ENCODE measurements at places on chromosomes 2 and 18.

DNA sequence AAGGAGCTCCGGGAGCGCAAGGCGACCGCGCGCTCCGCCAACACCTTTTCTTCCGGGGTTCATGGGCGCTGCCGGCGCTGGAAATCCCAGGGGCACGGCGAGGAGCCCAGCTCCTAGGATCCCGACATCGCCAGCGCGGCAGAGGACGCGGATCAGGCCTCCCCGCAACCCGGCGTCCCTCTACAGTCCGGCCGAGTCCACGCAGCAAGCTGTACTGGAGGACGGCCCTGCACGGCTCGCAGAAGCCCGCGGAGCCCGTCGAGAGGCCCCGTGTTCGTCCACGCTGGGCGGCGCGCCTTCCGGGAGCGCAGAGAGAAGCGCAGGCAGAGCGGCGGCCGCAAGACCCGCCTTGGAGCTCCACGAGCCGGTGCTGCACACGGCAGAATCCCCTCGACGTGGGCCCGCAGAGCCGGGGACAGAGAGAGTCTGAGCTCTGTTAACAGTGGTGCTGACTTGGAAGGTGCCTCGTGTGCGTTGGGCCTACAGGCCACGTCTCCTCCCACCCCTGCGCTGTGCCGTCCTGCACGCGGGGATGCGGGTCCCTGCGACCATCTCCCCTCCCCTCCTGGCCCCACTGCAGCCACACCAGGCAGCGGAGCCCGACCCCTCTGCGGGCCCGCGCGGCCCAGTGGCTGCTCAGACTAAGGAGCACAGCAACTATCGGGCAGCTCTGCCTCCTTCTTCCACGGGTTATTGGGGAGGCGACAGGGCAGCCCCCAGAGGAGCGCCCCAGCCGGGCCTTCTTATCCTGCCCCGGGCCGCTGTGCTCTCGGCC is 28.1 kb upstream of the PTPN2 start:
- no peak for DNase-seq

DNA sequence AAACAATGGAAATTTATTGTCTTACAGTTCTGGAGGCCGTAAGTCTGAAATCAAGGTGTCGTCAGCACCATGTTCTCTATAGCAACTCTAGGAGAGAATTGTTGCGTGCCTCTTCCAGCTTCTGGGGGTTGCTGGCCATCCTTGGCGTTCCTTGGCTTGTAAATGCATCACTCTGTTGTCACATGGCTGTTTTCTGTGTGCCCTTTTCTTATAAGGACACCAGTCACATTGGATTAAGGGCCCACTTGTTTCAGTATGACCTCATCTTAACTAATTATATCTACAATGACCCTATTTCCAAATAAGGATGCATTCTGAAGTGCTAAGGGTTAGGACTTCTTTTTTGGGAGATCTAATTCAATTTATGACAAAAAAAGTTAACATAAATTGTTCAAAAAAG is 1.4 kb upstream of the PLEK start:
- no peak for DNase-seq

DNA sequence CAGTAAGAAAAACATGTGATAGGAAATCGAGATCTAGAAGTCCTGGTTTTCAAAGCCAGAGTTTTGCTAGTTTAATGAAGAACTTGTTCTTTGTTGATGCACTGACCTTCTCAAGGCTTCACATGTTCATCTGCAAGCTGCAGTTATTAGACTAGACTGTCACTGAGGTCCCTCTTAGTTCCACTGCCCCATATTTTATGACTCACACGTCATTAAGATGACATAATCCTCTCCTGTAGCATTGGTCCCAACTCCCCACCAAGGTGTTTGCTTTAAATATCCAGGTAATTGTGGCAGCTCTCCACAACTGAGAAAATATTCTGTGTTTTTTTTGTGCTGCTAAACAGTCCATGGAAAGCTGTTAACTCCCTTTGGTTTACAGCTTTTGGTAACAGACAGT is 149.7 kb downstream of the MREG start:
- DNase-seq, result no peak

- DNase-seq, result no peak
Measured at GRCh38 chr18:42047721-42048120, 92.7 kb downstream of the PIK3C3 start.

GRCh38 chr2:16650287-16651249 is 15.1 kb downstream of the CYRIA start:
- peak; percentile 51 for DNase-seq

DNA sequence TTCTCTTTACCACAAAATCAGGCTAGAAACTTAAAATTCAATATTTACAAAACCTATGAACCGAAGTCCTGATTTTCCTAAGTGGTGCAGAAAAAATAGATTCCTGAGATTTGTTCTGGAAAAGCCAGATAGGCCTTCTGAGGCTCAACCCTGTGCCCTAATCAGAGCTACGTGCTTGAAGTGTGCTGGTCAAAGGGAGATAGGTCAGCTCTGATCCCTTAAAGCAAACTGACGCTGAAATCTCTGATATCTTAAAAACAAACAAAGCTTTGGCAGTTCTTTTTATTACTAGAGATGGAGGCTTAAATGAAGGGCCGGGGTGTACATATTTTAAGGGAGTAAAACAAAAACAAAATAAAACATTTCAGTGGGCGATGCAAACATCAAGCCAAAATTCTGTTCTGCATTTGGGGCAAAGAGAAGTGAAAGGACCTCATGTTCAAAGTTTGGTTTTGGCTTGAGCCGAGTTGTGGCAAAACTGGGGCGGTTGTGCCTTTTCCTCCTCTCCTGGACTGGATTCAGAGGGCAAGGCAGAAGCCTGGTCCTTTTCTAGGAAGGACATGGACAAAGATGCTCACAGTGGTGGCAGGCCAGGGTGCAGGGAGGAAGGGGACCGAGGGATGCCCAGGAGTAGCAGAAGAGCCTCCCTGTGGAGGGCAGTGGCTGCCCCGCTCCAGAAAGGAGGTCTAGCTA is 295.0 kb downstream of the CDCA7 start:
- no peak for DNase-seq

GRCh38 chr2:29398384-29399237 is 283.4 kb downstream of the CLIP4 start:
- no peak for DNase-seq

GRCh38 chr2:182941919-182942318 is 75.5 kb upstream of the FRZB start:
- DNase-seq, result no peak

GRCh38 chr18:45168866-45169600 is 446.2 kb upstream of the SLC14A2 start:
- DNase-seq, result peak; percentile 19

- no peak for DNase-seq
Measured at GRCh38 chr18:79187532-79188277, 118.5 kb downstream of the ATP9B start.

DNA sequence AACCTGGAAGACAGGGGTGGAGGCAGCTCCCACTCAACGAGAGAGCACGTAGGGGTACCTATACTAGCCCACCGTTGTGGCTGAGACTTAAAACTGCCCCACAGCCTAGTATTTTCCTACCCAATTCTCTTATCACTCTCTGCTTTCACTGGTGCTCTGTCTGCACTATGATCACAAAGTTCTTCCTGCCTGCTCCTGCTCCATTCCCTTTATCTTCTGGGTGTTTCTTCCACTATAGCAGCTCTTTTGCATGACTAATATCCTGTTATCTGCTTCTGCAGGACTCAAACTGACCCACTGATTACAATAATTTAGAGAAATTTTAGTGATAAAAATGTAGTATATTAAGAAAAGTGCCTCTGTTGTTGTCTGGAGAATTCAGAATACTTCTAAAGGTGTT is 184.8 kb downstream of the LRP1B start:
- no peak for DNase-seq

GRCh38 chr2:47346-47725 is 1.0 kb upstream of the FAM110C start:
- DNase-seq, result no peak

DNA sequence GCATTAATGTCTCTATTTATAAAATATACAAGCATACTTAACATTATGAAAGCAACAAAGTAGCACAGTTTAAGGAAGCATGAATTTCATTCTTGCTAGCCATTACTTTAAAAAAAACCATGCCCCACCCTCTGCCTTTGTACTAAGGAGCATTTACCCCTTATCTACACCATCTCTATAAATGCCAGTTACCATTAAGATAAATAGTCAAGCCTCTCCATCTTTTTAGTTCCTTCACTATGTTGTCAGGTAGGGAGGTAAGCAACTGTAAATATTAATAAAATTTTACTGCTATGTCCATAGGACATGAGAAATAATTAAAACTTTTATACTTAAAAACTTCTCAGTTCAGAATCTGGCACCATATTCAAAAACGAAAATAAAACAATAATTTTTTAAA is 42.1 kb downstream of the ROCK1 start:
- DNase-seq, result no peak

GRCh38 chr2:19823507-19823906 is 78.3 kb downstream of the TTC32 start:
- no peak for DNase-seq

- no peak for DNase-seq
Measured at GRCh38 chr18:54843314-54843713, 15.0 kb downstream of the RAB27B start.

DNA sequence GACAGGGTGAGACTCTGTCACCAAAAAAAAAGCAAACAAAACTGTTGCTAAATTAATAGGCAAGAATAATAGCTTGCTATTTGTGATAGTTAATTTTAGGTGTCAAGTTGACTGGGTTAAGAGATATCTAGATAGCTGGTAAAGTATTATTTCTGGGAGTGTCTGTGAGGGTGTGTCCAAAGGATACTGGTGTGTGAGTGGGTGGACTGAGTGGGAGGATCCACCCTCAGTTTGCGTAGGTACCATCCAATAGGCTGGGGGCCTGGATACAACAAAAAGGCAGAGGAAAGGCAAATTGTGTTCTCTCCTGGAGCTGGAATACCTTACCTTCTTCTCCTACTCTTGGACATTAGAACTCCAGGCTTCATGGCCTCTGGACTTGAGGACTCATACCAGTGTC is 15.0 kb downstream of the DUSP11 start:
- DNase-seq, result no peak

GRCh38 chr18:42758852-42759251 is 356.6 kb downstream of the RIT2 start:
- DNase-seq, result no peak

DNA sequence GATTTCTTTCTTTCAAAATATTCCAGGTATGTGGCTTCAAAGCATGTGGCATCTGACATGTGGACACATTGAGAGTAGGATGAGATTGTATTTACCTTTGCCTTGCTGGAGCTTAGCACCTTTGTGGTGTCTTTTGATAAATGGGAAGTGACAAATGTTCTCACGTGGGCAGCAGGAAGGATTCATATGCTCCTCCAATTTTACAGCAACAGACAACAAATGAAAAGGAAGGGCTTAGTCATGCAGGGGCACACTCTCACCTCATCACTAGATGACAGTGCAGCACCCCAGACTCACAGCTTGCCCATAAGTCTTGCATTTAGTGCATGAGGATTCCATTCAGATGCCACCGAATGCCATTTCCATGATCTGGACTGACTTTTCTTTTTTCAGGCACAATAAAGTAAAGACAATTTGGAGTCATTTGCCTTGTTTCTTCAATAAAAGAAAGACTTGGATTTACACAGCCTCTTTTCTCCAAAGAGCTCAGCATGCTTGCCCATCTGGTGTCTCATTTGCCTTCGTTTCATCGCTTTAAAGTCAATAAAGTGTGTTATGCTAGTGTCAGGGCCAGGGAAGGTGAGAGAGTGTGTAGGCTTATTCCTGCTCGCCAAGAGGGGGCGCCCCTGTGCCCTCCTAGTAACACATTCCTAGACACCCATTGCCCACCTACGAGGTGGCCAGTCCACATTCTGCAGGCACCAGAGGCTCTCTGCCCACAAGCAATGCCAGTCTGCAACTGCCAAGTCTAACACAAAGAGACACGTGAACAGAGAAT is 39.6 kb upstream of the DAPL1 start:
- no peak for DNase-seq

- no peak for DNase-seq
Measured at GRCh38 chr2:95049683-95049955, 24.1 kb downstream of the MAL start.

DNA sequence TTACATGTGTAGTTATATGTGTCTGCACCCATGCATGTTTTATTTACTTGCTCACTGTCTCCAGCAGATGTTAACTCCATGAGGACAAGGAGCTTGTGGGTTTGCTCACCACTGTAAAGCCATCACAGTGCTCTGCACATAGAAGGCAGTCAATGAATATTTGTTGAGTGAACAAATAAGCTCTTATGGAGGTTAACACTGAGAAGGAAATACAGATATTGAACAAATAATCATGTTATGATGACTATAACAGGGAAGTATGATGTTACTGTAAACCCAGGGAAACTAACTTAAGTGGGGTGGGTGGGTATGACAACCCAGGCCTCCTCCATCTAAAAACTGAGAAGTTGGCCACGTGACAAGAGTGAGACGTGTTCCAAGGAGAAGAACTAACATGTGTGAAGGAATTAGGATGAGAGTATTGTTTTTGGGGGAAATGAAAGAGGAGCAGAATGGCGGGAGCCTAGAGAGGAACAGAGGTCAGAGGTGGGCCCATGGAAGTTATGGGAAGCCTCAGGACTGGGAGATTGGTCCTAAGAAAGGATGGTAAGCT is 6.0 kb upstream of the FAM117B start:
- no peak for DNase-seq

DNA sequence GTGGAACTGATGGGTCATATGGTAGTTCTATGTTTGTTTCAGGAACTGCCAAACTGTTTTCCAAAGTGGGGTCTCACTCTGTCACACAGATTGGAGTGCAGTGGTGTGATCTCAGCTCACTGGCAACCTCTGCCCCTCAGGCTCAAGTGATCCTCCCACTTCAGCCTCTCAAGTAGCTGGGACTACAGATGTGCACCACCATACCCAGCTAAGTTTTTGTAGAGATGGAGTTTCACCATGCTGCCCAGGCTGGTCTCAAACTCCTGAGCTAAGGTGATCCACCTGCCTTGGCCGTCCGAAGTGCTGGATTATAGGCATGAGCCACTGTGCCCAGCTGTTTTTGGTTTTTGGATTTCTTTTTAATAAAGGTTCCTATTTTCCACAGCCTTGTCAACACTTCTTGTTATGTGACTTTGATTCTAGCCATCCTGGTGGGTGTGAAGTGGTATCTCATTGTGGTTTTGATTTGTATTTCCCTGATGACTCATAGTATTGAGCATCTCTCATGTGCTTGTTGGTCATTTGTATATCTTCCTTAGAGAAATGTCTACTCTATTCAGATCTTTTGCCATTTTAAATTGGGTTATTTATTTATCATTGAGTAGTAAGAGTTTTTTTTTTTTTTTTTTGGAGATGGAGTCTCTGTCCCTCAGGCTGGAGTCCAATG is 22.8 kb downstream of the NPC1 start:
- no peak for DNase-seq

Data from RWPE1 (cell line).